Naive thymus-derived CD8-positive, alpha-beta T cell (primary cell): ENCODE measurements at places on chromosomes 5 and 9. TPM values are rescaled to one million over a fixed set of nuclear protein-coding genes. Genes with fewer than 3 reads are reported as not detected.

Gene AMBP
- total RNA-seq, result not detected

- DNase-seq, result no peak
Measured at GRCh38 chr9:37163299-37163698, 42.9 kb downstream of the ZCCHC7 start.

- DNase-seq, result no peak
Measured at GRCh38 chr5:168676501-168676900, 97.3 kb upstream of the PANK3 start.

Gene GAS1
- total RNA-seq, result 0.91 TPM

DNA sequence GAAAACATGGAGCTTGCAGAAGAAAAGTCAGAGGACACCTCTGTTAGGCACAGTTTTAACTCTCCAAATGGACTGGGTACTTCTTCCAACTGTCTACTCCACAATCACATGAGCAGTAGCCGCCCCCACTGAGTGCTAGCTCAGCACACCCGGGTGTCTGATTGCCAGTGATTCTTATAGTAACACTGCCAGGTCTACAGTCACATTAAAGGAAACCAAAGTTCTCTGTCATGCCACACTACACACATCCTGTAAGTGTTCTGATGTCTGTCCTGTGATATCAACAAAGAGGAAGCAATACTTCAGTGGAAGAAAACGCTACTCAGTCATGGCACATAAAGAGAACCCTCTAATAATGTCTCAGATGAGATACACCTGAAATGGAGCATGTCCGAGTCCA, at the start of gene HAVCR2:
Gene HAVCR2 (minus strand): TSS at position 69 of the 400 bp plus-strand sequence. CDS start 61 bp downstream, at position 8.
- DNase-seq, result peak; percentile 50
